ENCODE measurements at places on chromosomes 2 and 18. TPM values are rescaled to one million over a fixed set of nuclear protein-coding genes. Genes with fewer than 3 reads are reported as not detected.

CCDC148 gene
- total RNA-seq: 0.13 TPM

POTEC gene
- not detected for total RNA-seq

GALNT13 gene
- 0.21 TPM for total RNA-seq

UNC80 gene
- 2.1 TPM for total RNA-seq

CRACDL gene
- total RNA-seq: 1.0 TPM

GAD1 gene
- total RNA-seq: 23.5 TPM

CCDC74B gene
- 2.9 TPM for total RNA-seq

GPR17 gene
- not detected for total RNA-seq

SLC8A1 gene
- 36.4 TPM for total RNA-seq

FAM168B gene
- 69.6 TPM for total RNA-seq

DLGAP1 gene
- 27.5 TPM for total RNA-seq

PRSS56 gene
- not detected for total RNA-seq

BIN1 gene
- 2.2 TPM for total RNA-seq

Measured in SK-MEL-5 (cell line).